DMS 273 treated with DMSO at 0.1 percent for 48 hours (cell line): ENCODE measurements at places on chromosomes 4 and X.
A peak's percentile ranks its signal among the peaks of the same experiment; 100 is the strongest.

- no peak for DNase-seq
These were observed 2.8 kb downstream of the GK start for GRCh38 chrX:30655991-30656390.

- DNase-seq: no peak
These were observed at the start of gene DLG3 for GRCh38 chrX:70444326-70444945. DLG3 (plus strand) TSS chrX:70444835; CDS start chrX:70445202, 367 bp downstream.

GRCh38 chr4:10593130-10593529 is 91.4 kb downstream of the CLNK start:
- DNase-seq: no peak

DNA sequence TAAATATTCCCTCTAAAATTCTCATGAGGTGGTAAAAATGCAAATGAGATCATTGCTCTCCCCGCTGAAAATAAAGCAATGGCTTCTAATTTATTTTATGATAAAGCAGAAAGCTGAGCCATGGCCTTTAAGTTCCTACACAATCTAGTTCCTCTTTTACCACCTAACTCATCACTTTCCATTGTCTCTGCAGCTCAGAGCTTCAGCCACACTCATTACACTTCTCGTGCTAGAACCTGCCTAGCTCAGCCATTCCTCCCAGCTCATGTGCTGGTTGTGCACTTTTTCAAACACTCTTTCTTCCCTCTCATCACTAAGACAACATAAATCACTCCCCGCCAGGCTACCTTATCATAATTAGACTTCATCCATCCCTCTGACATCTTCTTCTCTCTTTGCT is 1112.1 kb upstream of the PRKX start:
- no peak for DNase-seq

DNA sequence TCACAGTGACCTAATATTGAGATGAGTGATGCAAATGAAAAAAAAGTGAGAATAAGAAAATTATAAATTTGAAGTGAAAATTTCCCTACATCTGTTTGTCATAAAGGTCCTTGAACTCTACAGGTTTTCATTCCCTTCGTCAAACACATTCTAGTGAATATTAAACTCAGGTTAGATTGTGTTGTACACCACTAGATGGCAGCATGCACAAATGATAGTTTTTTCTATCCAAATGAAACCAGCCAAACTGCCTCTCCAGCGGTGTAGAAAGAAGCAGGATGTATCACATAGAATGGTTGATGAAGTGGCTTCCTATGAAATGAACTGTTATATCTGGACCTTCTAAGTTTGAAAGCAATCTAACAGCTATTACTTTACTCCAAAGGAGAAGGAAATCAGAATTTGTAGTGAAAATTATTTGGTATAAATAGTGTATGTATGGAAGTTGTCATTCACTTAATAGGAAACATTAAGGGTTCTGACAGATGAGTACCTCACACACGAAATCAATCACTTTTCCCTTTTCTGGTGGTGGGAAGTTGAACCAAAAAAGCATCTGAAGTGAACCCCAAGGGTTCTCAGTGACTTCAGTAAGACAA is 382.7 kb downstream of the UNC5C start:
- DNase-seq: peak; percentile 38

- DNase-seq: no peak
These were observed 126.1 kb downstream of the ASB9 start for GRCh38 chrX:15143825-15144121.
